ENCODE measurements at places on chromosomes 1 and 21.

- no peak for DNase-seq
These were observed 224.9 kb upstream of the JUN start for GRCh38 chr1:59008599-59009347.

- DNase-seq, result no peak
These were observed 16.6 kb upstream of the BRWD1 start for GRCh38 chr21:39330001-39330400.

GRCh38 chr1:89198491-89199072 lies at the start of gene GBP4:
Gene GBP4, minus strand, starts transcription at chr1:89198942. Its CDS starts 108 bp downstream, at chr1:89198834.
- DNase-seq, result no peak

GRCh38 chr1:202317941-202318925 lies 23.5 kb downstream of the UBE2T start:
- DNase-seq, result no peak

DNA sequence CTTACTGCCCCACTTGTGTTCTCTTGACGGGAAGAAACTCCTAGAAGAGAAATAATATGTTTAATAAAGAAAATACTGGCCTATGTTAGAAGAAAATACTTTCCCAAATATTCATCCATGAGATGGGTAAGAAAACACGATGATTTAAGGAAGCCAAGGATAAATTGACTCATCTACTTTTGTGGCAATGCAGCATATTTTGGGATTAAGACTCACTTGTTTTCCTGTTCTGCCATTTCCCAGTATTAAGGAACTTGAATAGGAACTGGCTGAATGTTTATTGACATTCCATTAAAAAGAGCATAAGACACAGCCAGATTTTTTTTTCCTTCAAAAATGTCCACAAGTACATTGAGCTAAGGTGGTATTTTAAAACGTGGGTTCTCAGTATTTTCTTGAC lies 10.9 kb upstream of the ADAMTS5 start:
- DNase-seq, result peak; percentile 1

- DNase-seq, result no peak
These were observed 28.0 kb upstream of the PAX7 start for GRCh38 chr1:18602533-18603211.

- no peak for DNase-seq
These were observed 5.8 kb downstream of the HSPB7 start for GRCh38 chr1:16011936-16012589.

DNA sequence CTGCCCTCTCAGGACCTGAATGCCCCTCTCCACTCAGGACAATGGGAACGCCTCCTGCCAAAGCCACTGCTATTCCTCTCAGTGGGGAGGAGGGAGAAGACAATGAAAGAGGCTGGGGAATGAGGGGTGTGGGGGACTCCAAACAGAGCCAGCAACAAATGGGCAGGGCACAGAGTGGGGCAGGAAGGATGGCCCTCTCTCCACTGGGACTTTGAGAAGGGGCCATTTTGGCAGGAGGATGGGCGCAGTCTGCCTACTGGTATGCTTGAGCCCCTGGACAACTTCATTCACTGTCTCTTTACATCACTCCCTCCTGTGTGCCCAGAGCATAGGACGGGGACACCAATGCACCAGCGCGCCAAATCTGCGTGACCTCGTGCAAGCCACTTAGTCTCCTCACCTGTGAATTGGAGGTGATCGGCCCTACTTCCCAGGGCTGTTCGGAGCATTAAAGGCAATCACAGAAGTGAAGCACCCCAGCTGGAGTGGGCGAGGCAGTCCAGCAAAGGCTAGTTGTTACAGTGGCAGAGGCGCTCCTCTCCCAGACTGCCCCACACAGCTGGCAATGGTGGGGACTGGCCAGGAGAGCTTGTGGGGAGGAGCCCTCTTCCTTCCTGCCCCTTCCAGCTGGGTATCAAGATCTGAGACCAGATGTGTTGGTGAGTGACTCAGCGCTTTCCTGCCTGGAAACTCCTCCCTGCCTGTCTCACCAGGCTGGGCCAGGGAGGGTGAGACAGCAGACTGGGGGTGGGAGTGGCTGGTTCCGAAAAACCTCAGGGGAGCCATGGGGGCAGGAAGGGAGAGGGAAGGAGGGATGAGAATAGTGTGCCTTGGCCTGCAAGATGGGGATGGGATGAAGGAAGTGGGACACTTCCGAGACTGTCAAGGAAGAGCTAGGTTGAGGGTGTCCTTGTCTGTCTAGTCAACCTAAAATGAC lies 22.4 kb upstream of the SYNC start:
- DNase-seq, result peak; percentile 56

DNA sequence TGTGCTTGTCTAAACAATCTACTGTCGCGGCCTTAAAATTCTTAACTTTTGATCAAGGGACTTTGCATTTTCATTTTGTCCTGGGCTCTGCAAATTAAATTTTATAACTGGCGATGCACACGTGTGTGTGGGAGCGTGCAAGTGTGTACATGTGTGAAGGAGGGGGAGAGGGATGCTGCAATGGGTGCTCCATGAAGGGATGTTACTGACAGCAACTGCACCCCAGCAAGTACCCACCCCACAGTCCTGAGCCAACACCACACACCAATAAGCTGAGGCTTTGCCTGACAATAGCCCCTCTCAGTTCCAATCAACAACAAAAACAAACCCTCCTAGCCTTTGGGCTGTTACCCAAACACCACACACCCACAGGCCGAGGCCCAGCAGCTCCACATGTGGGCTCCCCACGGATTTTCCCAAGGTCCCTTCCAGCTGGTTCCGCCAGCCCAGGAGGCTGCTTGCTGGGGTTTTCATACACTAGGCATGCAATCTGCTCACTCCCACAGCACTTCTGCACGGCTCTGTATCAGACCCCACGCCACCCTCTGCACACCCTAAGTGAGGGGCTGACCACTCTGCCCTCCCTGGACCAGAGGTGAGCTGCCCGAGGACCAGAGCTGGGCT lies 32.8 kb upstream of the IFFO2 start:
- DNase-seq, result no peak

DNA sequence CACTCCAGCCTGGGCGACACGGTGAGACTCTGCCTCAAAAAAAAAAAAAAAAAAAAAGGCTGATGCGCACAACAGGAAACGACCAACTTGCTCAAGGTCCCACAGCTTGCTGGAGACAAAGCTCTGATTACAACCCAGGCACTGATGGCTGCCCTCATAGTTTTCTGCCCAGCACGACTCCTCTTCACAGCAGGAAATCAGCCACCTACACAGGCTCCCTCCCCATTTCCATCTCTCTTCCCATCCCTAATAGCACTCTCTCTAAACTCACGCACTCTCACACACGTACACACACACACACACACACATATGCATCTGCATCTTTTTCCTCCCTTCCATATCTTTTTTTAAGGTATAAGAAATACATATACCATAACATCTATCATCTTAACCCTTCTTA lies 153.5 kb upstream of the SOD1 start:
- no peak for DNase-seq

DNA sequence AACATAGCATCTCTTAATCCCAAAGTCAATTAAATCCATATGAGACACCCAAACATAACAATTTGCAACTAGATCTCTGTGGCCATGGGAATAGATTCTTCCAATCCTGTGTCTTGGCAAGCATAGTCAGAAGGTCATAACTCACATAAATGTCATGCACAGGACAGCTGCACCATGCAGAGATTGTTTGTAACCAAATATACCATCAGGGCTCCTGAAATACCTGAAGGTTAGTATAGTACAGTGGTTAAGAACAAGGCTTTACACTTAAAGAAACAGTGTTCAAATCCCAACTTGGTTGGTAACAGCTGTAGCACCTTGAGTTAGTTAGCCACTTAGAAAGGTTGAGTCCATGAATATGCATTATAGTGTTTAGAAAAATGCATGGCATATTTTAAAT lies 82.6 kb upstream of the CCDC190 start:
- DNase-seq, result no peak

GRCh38 chr1:12098786-12099185 lies 35.7 kb downstream of the TNFRSF8 start:
- no peak for DNase-seq

DNA sequence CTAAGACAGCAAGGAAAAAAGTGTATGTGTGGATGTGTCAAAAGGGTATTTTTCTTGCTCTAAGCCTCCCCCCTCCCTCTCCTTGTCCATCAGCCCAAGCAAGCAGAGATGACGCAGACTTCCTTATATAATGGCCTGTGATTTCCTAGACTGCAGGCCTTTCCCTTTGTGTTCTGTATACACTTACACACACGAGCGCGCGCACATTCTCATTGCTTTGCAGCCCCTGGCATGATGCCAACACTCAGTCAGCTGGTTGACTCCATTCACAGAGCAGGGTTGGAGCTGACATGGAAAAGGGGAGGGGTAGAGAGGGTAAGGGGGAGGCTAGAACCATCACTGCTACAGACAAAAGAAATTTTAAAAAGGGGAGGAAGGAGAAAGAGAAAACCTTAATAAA lies 41.8 kb downstream of the GATAD2B start:
- DNase-seq, result peak; percentile 84

- DNase-seq, result no peak
These were observed 481.4 kb upstream of the CAMK1G start for GRCh38 chr1:209102120-209102519.

DNA sequence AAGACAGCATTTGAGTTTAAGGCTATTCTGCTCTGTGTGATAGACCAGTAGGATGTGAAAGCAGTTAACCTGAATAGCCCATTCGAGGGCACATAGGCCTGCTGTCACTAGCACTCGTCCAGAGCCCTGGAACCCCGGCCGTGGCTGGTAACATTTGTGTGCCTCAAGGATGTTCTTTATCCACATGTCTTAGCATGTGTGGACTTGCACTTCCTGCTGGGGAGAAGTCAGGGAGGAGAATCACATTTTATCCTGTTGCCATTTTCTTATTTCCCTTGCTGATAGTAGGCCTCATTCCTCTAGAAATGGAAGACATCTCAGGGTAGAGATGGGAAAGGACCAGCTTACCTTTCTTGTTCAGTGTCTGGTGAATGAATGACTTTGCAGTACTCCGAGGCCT lies 54.7 kb downstream of the VPS13D start:
- no peak for DNase-seq

DNA sequence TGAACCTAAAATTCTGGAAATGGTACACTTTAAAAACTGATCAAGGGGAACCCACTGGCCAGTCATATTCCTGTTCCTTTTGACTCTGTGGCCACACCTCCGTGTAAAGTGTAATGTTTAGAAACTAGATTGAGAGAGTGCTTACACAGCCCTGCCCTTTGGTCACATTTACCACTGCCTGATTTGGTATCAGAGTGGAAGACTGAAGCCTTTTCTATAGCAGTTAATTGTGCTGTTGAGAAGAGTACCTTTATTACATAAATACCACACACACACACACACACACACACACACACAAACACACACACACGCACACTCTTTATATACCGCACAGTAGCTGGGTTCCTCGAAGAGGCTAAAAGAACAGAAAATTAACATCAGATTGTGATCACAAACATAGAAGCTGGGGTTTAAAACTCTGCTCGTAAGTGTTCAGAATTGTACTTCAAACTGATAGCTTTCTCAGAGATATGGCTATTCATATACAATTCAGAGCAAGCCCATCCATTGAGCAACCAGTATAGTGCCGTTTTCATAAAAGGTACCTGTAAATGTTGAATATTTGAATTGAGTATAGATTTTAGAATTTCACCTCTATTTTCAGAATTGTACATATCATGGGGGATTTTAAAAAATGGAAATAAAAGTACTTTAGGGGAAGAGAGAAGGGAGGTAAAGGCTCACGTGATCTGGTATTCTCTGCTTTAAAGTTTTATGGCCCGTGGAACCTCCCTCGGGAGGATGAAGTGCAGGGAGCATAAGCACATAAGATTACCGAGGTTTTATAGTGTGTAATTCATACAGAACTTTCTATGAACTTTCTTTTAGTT lies 37.5 kb downstream of the CAMTA1 start:
- DNase-seq, result no peak

GRCh38 chr1:226762988-226763904 lies 24.2 kb upstream of the ITPKB start:
- DNase-seq, result no peak

- no peak for DNase-seq
These were observed 81.7 kb upstream of the PGBD5 start for GRCh38 chr1:230507666-230508402.

DNA sequence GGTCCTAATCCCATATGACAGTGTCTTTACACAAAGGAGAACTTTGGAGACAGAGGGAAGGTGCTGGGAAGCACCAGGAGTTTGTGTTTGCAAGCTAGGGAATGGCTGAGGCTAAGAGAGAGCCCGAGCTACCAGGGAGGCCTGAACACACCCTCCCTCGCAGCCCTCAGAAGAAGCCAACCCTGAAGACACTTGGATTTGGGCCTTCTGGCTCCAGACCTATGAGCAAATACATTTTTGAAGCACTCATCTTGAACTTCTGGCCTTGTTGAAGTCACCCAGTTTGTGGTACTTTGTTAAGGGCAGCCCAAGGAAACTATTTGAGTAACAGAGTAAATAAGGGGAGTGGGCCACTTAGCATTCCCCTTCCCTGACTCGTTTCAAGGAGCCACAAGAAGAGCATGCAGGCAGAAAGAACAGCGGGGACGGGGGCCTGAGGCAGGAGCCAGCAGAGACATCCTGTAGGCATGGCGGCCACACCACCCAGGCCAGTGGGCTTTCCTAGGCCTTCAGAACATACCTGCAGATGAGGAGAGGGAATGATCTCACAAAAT lies 13.2 kb upstream of the QSOX1 start:
- no peak for DNase-seq

GRCh38 chr21:45004059-45004422 lies 64.2 kb downstream of the SLX9 start:
- DNase-seq, result no peak

GRCh38 chr1:44806704-44807363 lies at the start of gene DYNLT4:
Gene DYNLT4, minus strand, starts transcription at chr1:44807351. Its CDS starts 683 bp downstream, at chr1:44806668.
- no peak for DNase-seq

DNA sequence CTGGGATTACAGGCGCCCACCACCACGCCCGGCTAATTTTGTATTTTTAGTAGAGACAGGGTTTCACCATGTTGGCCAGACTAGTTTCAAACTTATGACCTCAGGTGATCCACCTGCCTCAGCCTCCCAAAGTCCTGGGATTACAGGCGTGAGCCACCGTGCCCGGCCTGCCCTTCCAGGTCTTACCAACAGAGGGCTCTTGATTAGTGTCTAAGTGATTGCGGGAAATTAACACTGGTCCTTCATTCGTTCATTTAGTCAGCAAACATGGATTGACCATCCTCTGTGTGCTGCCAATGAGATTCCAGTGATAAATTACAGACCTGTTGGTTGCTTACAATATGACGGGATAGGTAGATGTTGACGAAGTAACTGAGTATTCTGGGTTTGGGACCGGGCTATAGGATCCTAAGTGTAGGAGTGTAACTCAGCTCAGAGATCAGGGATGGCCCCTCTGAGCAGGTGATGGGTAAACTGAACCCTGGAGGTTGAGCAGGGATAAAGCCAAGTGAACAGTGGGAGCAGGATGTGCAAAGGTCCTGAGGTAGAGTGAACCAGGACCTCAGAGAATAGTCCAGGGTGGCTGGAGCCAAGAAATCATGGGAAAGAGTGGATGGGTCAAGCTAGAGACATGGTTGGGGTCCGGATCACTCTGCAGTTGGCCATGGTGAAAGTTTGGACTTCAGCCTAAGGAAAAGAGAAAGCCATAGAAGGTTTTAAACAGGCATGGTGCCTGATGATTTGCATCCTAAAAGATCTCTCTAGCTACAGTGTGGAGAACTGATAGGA lies 171.2 kb downstream of the KAZN start:
- no peak for DNase-seq

Data from amniotic stem cell (primary cell).